ENCODE measurements at places on chromosomes 6 and 20.

DNA sequence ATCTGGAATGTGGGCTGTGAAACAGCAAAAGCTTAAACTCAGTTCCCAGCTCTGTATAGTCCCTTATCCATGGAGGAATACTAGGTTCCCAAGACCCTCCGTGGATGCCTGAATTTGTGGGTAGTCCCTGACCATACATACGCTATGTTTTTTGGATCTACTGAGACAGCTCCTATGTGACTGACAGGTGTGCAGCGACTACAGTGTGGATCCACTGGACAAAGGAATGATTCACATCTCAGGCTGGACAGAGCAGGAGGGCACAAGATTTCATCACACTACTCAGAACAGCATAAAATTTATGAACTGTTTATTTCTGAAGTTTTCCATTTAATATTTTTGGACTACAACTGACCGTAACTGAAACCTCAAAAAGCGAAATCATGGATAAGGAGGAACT is 125.3 kb downstream of the MAP7 start:
- no peak for DNase-seq

- DNase-seq = no peak
Observed at GRCh38 chr20:61204206-61204605, 47.9 kb upstream of the CDH4 start.

- DNase-seq = no peak
Observed at GRCh38 chr20:20459726-20460125, 91.8 kb downstream of the INSM1 start.

DNA sequence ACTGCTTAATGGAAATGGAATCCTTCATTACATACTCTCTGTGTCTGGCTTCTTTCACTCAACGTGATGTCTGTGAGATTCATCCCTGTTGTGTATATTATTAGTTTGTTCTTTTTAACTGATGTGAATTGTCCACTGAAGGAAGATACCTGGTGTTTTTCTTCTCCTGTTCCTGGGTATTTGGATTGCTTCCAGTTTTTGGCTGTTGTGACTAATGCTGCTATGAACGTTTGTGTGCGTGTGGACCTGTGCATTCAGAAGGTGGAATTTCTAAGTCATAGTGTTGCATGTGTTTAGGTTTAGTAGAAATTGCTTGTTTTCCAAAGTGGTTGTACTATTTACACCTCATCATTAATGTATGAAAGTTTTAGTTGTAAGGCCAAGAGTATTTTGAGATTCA is 3.8 kb downstream of the TULP4 start:
- DNase-seq = no peak

DNA sequence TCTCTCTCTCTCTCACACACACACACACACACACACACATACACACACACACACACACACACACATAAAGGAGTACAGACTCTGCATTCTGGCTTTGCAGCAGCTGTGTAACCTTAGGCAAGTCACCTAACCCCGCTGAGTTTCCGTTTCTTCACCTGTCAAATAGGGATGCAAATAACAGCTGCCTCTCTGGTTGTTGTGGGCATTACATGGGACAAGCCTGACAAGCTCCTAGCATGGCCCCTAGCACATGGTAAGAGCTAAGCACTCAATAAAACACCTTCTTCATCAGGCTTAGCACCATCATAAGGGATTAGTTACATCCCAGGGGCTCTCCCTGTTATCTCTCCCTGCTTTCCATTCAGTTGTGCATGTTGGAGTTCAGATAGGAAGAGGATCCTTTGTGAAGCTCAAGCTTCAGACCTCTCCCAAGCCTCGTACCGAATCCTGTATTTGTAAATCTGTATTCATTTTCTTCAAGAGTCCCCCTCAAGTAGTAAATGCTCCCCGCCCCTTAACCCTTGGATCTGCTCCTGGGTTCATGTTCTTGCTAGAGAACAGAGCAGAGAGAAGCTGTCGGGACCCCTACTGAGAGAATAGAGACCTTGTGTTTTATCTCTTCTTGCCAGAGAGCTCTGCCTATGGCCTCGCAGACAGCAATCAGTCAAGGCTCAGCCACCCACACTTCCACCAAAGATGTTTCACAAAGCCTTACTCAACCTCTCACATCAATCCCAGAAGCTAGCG is 2.2 kb downstream of the SLC13A3 start:
- DNase-seq = no peak

- DNase-seq = no peak
Observed at GRCh38 chr6:106693418-106693817, 64.0 kb downstream of the QRSL1 start.

DNA sequence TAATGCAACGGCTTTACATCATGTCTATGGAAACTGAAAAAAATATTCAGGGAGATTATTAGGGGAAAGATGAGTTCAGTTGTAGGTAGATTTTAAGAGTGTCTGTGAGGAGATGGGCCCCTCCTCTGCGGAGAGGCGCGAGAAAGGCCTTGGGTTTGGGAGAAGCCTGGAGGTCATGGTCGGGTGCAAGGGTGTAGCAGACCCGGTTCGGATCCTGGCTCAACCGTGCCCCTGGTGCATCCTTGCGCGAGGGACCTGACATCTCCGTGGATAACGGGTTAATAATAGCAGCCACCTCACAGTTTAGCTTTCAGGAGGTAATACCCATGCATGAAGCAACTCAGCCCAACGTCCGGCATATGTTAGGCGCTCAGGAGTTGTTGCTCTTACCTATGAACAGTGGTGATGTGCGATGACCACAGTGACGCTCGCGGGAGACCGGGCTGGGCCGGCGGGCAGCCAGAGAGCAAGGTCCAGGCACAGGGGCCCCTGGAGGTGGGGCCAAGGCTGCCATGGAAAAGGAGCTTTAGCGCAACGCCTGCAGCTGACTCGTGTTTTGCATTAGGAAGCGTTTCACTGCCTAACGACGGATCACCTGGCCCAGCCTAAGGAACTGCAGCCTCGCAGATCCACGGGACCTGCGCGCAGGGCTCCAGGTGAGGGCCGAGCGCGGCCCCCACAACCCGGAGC is 146.4 kb upstream of the ARID1B start:
- no peak for DNase-seq

DNA sequence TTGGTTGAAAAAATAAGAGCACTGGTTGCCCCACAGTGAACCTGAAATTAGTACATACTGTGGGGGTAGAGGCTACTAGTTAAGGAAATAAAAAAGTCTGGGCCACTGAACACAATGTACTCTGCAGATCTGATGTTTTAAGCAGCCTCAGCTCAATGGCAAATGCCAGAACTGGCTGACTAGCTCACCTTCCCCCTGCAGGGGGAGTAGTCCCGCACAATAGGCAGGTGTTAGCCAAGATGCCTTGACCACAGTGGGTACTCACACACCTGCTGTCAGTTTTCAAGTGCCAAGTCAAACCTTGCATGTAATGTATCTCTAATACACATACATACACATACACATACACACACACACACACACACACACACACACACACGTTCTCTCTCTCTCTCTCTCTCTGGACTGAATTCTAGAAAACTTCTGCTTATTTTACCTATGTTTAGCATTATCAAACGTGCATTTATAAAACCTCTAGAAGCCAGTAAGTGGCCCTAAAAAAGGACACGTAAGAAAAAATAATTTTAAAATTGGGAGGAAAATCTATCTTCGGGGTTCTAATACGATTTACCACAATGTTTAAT is 36.1 kb downstream of the GMDS start:
- peak; percentile 36 for DNase-seq

- no peak for DNase-seq
Observed at GRCh38 chr6:138455746-138456400, 43.4 kb downstream of the NHSL1 start.

DNA sequence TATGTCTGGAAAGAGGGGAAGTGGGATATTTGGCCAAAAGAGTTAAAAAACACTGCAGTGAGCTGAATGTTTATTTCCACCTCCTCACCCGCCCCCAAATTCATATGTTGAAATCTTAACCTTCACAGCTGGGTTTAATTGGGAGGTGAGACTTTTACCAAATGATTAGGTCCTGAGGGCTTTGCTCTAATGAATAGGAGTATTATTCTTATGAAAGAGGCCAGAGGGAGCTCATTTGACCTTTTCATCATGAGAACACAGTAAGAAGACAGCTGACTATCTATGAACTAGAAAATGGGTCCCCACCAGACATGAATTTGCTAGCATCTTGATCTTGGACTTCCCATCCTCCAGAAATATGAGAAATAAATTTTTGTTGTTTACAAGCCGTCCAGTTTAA is 1028.9 kb downstream of the PHF3 start:
- DNase-seq = no peak

GRCh38 chr20:32622585-32623468 is 37.7 kb upstream of the NOL4L start:
- no peak for DNase-seq

DNA sequence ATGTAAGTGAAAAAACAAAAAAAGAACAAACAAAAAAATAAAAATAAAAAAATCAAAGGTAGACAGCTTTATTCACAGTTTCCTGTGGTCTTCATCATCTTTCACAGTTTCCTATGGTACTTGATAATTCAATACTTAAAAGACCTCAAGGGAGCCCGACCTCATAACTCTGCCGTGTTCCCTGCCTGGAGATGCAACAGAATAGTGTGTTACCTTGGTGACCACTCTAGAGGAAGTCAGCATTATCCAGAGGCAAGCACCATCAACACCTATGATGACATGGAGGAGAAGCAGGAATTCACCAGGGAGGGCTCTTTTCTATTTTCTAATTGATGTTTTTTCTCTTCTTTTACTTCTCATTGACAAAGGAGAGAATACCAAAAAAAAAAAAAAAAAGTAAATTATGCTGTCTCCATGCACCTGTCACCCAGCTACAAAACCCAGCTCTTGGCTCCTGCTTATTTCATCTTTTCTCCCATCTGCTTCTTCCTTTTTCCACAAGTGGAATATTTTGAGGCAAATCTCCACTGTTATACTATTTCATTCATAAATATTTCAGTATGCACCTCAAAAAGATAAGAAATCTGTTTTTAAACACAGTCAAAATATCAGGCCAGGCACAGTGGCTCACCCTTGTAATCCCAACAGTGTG is 95.8 kb upstream of the STXBP5 start:
- no peak for DNase-seq

DNA sequence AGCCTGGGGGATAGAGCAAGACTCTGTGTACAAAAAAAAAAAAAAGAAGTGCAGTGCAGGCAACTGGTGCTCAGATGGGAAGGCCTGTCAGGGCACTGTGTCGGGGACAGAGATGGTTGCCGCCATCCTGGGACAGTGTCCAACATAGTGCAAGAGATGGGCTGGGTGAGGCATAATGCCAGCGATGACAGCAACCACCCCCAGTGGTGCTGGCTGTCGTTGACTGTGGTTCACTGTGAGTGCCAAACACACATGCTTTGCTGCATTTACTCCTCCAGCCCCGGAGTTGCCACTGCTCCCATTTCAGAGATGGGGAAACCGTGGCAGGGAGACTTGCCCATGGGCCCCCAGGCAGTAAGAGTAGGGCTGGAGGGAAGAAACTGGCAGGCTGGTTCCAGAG is 5.2 kb upstream of the C20orf203 start:
- DNase-seq = no peak

DNA sequence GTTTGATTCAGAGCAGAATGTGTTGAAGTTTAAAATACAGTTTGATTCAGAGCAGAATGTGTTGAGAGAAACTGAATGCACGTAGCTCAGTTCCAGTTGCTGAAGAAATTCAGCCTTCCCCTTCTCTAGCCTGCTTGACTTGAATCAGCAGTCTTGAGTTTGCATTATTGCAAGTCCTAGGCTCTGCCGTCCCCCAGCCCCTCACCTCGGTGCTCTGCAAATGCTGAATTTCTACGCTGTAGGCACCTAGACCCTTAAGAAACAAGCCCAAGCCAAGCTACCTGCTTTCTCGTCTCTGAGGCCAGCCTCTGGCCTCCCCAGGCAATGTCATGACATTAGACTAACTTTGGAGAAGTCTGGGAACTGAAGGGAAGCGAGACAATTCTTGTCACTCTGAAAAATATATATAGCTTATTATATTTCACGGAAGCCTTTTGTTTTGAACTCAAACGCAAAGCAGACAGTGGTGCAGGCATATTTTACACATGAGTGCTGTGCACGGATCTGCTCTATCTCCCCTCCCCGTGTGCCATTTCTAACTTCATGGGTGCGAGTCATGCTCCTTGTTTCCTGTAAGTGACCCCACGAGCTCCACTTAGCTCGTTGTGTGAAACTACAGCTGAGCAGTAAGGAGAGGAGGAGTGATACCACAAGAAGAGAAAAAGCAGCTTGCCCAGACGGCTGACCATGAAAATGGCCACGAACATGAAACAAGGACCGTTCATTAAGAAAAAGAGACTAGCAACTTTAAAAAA is 71.4 kb upstream of the DUSP22 start:
- DNase-seq = no peak

- DNase-seq = peak; percentile 22
Observed at GRCh38 chr20:35171753-35172433, at the start of gene PROCR. PROCR (plus strand) TSS chr20:35172072; CDS start chr20:35172155, 83 bp downstream.

GRCh38 chr20:38202982-38203293 is 37.9 kb upstream of the TGM2 start:
- DNase-seq = no peak

- no peak for DNase-seq
Observed at GRCh38 chr20:50392138-50392866, 117.9 kb upstream of the PTPN1 start.

GRCh38 chr20:23566199-23566932 is 1.9 kb downstream of the CST9L start:
- no peak for DNase-seq

DNA sequence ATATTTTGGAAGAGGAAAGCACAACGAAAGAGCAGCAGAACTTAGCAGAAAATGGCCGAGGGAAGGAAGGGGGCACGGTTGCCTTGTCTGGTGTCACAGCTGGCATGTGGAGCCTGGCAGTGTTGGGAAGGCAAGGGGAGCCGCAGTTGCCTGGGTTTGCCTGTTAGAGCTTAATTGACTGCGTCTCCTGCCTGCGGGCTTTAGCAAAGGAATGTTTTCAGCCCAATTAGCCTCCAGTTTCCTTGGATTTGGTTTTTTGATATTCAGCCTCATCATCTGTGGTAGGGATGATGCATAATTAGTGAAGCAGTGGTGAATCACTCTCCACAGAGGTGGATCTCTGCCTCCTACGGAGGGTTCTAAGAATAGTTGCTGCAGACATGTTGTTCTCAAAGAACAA is 832.6 kb downstream of the QKI start:
- no peak for DNase-seq

GRCh38 chr20:59461526-59461925 is 142.8 kb upstream of the PHACTR3 start:
- DNase-seq = no peak

GRCh38 chr6:45880159-45880558 is 135.5 kb downstream of the CLIC5 start:
- no peak for DNase-seq

DNA sequence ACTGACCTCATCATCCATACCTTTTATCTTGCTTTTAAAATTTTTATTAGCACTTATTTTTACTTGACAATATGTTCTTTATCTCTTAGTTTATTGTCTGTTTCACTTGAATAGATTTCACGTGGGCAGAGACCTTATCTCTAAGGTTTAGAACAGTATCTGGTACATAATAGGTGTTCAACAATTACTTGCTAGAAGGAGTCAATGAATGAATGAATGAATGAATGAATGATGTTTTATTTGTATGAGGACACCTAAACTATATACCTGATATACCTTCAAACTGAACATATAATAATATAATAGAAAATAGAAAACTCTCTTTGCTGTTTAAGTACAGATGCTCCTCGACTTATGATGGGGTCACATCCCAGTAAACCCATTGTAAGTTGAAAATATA is 412.6 kb downstream of the CDKAL1 start:
- no peak for DNase-seq

Measured in activated naive CD8-positive, alpha-beta T cell treated with anti-CD3 and anti-CD28 coated beads, Interleukin-2, amount 50 U/mL, for 24 hours (primary cell).